ENCODE measurements at places on chromosomes 3 and 15.

- no peaks in the 10 kb centered on the region for H3K27me3 ChIP-seq
- H3K27ac ChIP-seq = no peak overlapping the region
- H3K36me3 ChIP-seq = no peaks in the 10 kb centered on the region
- H3K4me3 ChIP-seq = no peak overlapping the region
Observed at GRCh38 chr15:54884312-54884711, 312.4 kb downstream of the RSL24D1 start.

DNA sequence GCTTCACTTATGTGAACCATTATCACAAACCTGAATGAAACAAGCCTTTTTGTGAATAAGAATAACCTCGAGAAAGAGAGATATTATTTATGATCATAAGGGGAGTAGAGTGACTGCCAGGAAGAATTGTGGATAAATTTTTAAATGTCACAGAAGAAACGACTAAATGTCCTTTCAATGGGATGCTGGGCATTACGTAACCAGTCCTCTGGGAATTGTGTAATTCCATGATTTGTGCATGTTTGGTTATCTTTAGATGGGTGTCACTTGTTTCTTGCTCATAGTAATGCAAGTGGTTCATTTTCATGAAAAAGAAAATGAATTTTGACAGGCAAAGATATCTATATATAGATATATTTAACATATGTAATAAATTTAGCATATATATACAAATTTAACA, 379.5 kb upstream of the AGTR1 start:
- H3K27me3 ChIP-seq = no peaks in the 10 kb centered on the region
- no peak overlapping the region for H3K4me3 ChIP-seq
- no peak for DNase-seq
- H3K27ac ChIP-seq = no peak overlapping the region
- no peaks in the 10 kb centered on the region for H3K4me1 ChIP-seq
- no peaks in the 10 kb centered on the region for H3K36me3 ChIP-seq

- H3K4me3 ChIP-seq = no peak overlapping the region
- H3K4me1 ChIP-seq = peaks cover 28% of the 10 kb centered on the region
- DNase-seq = peak; percentile 94
- H3K27me3 ChIP-seq = no peaks in the 10 kb centered on the region
- no peaks in the 10 kb centered on the region for H3K36me3 ChIP-seq
- peak overlapping the region; percentile 57 for H3K27ac ChIP-seq
Observed at GRCh38 chr3:134464064-134464688, 21.6 kb downstream of the ANAPC13 start.

DNA sequence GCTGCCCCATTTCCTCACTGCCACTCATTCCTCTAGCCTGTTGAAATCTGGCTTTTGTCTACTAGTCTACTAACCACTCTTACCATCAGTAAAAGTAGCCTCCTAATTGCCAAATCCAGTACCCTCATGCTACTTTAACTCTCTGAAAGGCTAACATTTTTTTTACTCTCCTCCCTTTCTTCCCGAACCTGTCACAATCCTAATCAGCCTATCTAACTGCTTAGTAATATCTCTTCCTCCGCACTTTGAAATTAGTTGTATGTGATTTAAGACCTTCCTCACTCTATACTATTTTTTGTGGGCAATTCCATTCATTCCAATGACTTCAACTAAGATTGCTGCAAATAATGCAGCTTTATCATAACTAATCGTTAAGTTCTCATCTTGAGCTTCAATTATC, 3.7 kb downstream of the SENP7 start:
- H3K27ac ChIP-seq = no peak overlapping the region
- no peak overlapping the region for H3K4me3 ChIP-seq
- H3K4me1 ChIP-seq = peaks cover 22% of the 10 kb centered on the region
- no peaks in the 10 kb centered on the region for H3K27me3 ChIP-seq
- no peaks in the 10 kb centered on the region for H3K36me3 ChIP-seq

Measured in sigmoid colon (tissue), 7 donors.